ENCODE measurements at places on chromosomes 7 and 10.

DNA sequence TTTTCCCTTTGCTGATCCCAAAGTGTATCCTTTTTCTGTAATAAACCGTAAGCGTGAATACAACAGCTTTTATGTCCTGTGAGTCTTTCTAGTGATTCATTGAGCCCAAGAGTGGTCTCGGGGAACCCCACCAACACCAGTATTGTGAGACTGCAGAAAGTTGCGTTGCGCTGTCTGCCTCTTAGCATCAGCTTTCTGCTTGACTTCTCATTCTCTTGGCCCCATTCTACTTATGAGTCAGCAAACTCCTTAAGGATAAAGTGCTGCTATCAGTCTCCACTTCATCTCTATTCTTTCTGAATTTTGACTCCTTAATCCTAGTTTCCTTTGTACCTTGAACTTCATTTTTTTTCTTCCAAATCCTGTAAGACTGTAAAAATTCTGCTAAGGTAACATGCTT, 184.3 kb upstream of the MBL2 start:
- DNase-seq, result no peak

- DNase-seq, result no peak
These were observed 108.0 kb upstream of the KMT2E start for GRCh38 chr7:104906032-104906431.

DNA sequence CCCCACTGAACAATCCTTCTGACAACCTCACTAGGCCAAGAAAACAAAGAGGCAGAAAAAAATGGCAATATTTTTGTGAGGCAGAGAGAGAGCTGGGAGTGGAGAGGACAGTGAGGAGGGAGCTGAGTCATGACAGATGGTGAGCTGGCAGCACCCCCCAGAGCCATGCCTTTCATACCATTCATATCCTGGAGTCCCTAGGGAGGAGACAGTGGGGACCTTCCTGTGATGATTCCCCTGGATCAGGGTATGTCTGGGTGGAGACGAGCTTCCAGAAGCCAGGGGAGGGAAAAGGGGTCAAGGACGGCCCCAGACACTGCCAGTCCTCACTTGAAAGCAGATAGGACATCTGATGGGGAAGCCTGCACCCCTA, 160.5 kb downstream of the ADAM12 start:
- DNase-seq, result no peak

GRCh38 chr7:112437072-112437471, 13.2 kb upstream of the IFRD1 start:
- no peak for DNase-seq

DNA sequence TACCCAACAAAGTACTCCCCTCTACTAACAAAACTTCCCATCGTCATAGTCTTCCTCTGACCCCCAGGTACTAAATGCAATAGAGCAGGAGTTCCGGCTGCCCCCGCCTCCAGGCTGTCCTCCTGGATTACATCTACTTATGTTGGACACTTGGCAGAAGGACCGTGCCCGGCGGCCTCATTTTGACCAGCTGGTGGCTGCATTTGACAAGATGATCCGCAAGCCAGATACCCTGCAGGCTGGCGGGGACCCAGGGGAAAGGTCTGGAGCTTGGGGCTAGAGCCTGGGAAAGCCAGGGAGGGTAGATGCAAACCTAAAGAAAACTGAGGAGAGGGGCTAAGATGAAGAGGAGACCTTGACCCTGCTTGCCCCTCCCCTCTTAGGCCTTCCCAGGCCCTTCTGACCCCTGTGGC, 15.3 kb downstream of the EPHB6 start:
- no peak for DNase-seq

DNA sequence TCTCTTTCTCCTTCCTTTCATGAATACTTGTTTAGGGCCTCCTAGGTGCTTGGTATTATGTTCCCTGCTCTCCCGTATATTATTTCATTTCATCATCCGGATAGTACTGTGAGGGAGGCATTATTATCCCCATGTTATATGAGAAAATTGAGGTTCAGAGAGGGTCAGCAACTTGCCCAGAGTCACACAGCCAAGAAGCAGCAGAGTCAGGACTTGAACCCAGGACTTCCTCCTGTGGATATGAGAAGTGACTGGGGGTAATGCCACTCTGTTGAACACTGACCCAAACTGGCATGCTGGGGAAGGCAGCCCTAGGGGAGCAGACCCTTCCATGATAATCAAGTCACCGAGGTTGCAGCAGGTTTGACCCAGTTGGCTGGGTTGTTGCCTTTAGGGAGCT, 8.2 kb upstream of the SFRP5 start:
- DNase-seq, result no peak

DNA sequence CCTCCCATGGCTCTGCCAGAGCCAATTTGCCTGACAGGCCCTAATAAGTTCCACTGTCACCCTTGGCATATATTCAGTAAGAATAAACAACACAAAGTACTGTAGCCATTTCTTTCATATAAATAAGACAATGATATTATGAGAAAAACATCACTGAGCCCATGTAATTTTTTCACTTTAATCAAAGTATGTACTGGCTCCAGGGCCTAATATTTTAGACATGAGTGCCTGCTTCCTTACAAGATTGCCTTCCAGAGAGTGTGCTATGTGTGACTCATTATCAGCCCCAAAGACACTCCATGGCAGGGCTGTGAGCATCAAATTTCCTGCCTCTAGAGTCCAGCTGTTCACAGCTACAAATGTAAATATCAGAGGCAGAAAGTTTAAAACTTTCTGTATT, 297.6 kb downstream of the LHFPL3 start:
- DNase-seq, result no peak

- DNase-seq, result no peak
These were observed 35.2 kb upstream of the WDFY4 start for GRCh38 chr10:48649349-48649944.

DNA sequence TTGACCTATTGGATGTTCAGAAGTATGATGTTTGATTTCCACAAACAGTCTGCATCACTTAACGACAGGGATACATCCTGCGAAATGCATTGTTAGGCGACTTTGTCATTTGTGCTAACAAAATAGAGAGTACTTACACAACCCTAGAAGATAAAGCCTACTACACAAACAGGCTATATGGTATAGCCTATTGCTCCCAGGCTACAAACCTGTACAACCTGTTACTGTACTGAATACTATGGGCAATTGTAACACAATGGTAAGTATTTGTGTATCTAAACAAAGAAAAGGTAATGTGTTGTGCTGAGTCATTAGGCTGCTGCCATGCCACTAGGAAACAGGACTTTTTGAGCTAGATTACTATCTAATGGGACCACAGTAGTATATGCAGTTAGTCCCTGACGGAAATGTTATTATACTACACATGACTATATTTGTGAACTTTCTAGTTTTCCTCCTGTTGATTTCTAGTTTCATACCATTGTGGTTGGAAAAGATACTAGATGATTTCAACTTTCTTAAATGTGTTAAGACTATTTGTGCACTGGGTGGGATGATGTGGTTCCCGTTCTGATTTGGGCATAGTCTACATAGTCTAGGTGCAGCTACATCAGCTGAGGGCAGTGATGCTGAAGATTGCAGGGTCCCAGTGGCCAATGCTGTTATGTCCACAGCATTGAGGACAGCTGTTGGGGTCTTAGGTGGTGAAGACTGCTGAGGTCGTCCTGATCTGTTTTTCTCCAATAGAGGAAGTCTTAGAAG, 161.7 kb downstream of the HTR7 start:
- DNase-seq, result no peak

DNA sequence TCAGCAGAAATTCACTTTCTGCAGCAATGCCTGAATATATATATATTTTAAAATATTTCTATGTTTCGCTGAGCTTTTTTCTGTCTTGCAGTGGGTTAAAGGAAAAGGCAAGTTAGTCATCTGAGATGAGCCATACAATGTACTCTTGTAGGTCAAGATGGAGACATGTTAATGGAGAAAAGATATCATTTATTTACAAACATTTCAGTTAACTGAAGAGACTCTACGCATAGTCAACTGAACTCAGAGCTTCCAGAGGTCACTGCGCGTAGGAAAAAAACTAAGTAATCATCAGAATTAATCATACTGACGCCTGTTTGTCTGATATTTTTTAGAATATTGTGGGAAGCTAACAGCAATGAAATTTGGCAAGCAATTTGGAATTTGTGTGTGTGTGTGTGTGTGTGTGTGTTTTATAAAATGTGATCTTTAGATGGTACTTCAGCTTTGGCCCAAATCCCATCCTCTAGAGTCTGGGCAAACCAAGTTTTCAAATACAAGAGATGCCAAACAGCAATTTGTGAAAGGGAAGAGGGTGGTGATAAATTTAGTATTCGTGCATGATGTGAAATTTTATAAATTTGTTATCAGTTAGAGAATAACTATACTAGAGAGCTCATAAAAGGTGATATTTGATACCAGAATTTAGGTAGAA, 193.9 kb upstream of the AGR3 start:
- no peak for DNase-seq

- no peak for DNase-seq
These were observed 26.7 kb downstream of the IQCE start for GRCh38 chr7:2585446-2585845.

DNA sequence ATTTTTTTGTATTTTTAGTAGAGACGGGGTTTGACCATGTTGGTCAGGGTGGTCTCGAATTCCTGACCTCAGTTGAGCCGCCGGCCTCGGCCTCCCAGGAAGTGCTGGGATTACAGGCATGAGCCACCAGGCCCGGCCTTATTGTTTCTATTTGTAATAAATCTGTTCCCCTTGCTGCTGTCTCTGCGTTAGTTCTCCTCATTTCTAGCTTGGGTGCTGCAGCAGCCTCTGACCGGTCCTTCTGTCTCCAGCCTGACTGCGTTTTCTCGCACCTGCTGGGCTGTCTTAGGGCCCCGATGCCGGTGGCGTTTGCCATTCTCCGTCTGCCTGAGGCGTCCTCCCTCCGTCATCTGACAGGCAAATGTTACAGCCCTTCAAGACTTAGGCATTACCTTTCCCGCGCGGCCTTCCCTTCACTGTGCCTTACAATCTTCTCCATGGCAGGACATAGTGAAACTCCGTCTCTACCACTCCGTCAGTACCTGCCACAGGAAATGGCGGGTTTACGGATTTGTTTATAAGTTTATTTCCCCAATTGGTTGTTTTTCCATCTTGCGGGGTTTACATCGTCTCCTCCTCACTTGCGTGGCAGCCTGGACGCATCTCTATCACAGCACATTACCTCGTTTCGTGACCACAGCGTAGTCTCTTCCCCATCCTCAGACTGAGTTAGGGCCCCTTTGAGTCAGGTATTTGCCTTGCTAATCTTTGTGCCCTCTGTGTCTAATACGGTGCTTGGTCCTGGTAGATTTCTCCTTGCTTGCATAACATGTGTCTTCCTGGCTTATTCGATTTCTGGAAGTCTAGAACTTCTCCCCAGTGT, 2.3 kb upstream of the GIMAP8 start:
- no peak for DNase-seq

DNA sequence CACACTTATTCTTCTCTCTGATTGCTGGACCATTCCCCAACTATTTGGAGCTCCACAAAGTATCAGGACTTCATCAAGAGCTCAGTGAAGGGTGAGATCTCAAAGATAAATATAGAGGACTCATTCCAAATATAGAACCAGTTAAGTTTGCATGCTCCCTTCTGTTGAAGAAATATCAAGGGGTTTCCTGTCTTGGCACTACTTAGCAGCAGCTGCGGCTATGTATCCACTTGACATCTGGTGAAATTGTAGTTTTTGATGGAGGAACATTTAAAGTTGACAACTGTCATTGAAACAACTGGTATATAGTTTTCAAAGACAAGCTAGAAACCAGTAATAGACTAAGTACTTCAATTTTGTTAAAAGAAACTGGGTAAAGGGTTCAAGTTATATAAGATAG, 1.0 kb upstream of the SPAG6 start:
- DNase-seq, result no peak

GRCh38 chr7:19352305-19352695, 207.1 kb upstream of the FERD3L start:
- DNase-seq, result no peak

DNA sequence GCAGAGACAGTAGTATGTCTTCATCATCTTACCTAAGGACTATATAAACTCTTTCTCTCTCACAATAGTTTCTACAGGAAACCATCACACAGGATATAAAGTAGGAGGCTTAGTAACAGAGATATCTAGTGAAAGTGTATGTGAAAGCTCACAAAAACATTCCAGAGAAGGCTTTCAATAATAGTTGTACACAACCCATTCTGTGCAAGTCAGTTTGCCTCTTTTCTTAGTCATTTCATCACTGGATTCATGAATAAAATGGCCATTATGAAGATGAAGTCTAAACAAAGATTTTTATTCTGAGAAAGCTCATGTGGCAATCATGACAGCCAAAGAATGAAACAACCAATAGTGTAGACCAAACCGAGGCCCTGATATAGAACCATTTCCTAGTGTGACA, 178.8 kb downstream of the GNAT3 start:
- DNase-seq, result no peak

- DNase-seq, result no peak
These were observed 453.0 kb downstream of the SORCS3 start for GRCh38 chr10:105094048-105094447.

GRCh38 chr10:70535001-70535400, 56.4 kb downstream of the PALD1 start:
- DNase-seq, result no peak

DNA sequence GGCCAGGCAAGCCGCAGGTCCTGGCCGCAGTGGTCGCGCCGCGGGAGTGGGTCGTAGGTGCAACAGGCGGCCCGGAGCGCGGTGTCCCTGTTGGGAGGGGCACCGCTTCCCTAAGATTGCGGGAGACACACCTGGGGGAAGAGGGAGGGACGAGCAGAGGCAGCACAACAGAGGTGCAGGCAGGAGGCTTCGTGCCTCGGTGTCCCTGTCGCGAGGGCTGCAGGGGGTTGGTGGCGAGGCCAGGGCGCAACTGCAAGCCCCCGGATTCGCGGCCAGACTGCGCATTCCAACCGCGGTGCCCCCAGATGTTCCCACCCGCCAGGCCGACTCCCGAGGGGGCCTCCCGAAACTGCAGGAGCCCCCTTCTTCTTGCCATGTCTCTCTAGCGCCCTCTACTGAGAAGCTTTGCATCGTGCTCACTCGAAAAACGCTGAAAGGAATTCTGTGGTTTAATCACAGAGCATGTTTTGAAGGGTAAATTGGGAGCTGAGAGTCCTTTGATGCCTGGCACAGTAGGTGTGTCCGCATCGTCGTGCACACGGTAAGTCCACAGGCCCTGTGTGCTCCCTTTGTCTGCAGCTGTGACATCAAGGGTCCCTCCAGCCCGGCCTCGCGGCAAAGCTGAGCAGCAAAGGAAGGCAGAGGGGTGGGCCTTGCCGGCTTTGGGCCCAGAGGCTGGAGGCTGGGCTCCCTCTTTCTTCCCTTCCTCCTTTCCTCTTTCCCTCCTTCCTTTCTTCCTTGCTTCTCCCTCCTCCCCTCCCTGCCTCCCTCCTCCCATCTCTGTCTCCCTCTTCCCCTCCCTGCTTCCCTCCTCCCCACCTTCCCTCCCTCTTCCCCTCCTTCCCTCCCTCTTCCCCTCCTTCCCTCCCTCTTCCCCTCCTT, 6.2 kb upstream of the MBL2 start:
- no peak for DNase-seq

- DNase-seq, result no peak
These were observed 60.7 kb upstream of the SLC13A1 start for GRCh38 chr7:123260428-123260960.

DNA sequence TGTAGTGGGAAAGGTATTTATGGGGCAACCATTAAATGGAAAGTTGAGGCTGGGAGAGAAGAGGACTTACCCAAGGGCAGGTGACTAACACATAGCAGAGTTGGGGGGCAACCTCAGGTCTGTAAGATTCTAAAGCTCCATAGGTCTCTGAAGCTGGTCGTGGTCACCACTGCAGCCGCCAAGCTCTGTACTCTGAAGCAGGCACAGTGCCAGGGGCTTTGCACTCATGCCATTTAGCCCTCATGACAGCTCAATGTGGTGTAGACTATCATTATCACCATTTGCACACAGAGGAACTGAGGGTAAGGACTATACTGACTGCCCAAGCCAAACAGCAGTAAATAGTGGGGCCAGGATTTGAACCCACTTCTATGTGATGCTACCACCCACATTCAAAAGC, 32.5 kb upstream of the TMEM273 start:
- DNase-seq, result no peak
